NCI-H446 treated with DMSO at 0.1 percent for 48 hours (cell line): ENCODE measurements at places on chromosomes 16 and 17.

- DNase-seq: no peak
Measured at GRCh38 chr17:8924595-8924994, 40.9 kb downstream of the PIK3R5 start.

DNA sequence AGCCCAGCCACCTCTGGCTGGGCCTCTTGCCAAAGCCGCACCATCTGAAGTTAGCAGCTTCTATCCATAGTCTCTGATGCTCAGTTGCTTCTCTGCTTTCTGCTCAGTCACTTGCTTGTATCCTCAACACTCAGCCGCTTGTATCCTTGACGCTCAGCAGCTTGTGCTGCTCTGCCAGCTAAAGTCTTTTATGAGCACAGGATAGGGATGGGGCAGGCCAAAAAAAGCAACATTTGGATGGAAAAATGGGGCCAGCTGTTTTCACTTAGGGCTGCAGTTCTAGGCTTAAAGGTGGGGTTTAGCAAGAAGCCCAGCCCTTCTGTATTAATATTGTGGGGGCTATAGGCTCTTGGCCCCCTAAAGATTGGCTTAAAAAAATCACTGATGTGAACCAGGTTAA is 739.4 kb downstream of the CDH8 start:
- no peak for DNase-seq

GRCh38 chr17:8991514-8992285 is 26.2 kb upstream of the PIK3R5 start:
- no peak for DNase-seq

DNA sequence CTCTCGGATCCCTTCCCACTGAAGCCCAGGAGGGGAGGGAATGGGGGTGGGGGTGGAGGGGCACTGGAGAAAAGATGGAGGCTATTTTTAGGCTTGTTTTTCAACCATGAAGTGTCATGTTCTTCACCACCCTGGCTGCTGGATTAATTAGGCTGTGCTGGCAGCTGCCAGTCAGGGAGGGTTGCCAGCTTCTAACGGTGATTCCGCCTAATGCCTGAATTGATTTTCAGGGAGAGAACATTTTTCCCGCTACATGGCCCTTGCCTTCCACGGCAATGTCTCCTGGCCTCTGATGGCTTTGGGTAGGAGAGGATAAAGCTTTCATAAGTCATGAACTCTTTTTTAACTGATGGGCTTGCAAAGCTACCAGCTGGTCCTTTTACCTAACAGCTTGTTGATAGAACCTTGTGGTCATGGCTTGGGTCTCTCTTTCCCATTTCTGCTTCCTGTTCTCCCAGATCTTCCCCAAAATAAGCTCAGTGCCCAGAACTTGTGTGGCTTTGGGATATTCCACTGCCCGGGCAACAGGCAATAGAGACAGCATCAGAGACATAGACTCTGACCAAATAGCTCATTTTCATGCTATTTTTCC is 167.4 kb downstream of the PITPNC1 start:
- peak; percentile 81 for DNase-seq

DNA sequence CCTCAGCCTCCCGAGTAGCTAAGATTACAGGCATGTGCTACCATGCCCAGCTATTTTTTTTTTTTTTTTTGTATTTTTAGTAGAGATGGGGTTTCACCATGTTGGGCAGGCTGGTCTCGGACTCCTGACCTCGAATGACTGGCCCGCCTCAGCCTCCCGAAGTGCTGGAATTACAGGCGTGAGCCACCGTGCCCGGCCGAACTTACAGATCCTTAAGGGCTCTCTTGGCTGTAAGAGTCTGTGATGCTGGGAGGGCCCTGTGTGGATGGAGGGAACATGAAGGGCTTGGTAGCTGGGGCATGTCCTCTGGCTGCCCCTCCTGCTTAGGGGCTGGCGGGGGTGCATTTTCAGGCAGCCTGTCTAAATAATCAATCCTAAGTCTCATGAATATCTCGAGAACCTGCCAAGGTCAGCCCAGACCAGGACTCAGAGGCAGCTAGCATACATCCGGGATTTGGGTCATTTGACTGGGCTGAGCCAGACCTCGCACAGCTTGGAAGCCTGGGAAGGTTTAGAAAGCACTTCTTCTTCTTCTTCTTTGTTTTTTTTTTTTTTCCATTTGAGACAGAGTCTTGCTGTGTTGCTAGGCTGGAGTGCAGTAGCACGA is 17.1 kb downstream of the SPNS3 start:
- no peak for DNase-seq

- peak; percentile 48 for DNase-seq
Measured at GRCh38 chr17:2336852-2337543, at the start of gene SGSM2. SGSM2 (plus strand) TSS chr17:2337501; CDS start chr17:2337689, 188 bp downstream.

DNA sequence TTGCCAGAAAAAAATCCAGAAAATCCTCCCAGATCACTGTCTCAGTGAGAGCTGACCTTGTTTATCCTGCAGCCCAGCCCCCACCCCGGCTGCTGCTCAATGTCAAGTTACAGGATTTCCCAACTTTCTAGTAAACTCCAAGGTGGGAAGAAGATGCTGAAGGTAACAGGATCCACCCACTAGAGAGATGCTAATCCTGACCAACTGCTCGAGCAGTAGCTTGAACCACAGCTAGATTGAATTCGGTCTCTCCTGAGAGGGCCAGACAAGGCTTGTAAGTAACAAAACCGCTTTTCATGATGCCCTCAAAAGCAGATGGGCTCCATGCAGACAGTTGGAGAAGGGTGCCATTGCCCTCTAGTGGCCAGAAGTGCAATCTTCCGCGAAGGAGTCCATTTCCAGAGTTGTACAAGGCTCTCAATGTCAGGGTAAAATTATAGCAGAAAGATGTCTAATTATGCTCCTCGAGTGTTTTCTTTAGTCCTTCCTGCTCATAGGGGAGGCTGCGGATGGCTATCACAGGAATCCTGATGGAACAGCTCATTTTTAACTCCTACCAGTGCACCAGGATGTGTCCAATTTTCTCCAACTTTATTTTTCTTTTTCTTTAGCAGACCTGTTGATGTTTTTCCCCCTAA is 3.9 kb downstream of the CDH11 start:
- DNase-seq: peak; percentile 49

GRCh38 chr16:84404936-84405639 is 36.8 kb downstream of the ATP2C2 start:
- no peak for DNase-seq

DNA sequence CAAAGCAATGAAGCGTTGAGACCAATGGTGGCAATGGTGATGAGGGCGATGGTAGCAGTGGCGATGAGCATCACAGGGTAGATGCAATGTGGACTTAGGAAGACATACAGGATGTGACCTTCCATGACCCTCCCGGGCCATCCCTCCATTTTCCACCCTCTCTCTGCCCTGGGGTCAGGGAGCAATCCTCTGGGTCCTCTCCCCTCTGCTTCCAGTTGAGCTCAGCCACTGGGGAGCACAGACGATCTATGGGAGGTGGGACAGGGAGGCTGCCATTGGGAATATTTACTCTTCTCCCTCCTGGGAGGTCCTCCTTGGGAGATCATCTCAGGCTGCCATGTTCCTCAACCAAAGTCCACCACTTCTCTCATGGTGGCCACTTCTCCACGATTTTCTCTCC is 260.7 kb upstream of the FOXF1 start:
- DNase-seq: no peak

GRCh38 chr17:78890498-78890897 is 12.5 kb downstream of the CEP295NL start:
- DNase-seq: no peak

DNA sequence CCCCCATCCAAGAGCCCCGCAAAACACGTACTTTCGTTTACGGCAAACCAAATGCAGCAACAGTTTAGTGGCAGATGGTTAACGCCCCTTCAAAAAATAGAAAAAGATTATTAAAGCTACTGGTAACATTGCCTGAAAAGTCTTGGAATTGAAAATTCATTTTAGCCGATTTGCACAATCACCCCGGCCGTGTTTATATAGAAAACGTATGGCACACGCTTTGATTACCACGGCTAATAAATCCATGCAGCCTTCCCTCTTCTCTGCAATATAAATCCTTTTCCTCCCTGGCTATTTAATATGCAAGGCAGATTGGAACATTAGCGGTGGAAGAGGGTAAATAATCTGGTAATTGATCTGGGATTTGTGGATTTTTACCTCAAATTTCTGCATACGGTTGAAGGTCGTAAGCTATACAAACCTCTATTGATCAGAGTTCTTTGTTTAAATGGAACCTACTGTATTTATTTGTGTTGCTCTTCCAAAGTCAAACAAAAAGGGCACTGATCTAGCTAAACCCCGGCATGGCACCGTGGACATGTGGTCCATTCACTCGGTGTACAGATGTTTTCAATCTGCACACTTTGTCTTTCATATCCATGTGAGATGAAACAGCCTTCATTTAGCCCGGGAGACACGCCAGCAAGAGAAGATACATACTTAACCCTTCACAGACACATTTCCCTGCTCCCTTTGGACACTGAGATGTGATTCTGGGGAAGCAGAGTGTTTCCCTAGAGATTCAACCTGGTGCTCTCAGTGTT is 238.1 kb upstream of the MAF start:
- no peak for DNase-seq

GRCh38 chr17:83149761-83150251 is 70.4 kb downstream of the METRNL start:
- no peak for DNase-seq

DNA sequence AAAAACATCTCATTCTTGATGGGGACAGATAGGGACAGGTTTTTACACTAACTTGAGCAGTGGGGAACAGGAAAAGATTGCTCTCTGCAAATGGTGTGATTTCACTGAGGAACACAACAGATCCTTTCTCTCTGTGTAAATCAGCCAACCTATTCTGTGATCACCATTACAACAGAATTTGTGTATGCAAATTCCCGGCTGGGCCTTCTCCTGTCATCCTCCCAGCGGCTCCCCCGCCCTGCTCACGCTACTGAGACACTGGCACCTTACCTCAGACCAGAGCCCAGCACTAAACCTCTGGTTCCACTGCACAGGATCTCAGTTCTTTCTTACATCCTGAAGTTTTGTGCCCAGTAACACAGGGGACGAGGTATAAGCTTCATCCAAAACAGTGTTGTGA is 97.0 kb upstream of the FA2H start:
- no peak for DNase-seq
